Stimulated activated CD8-positive, alpha-beta memory T cell treated with anti-CD3 and anti-CD28 coated beads, Interleukin-4, amount 100 ng/mL, for 1 hour (primary cell): ENCODE measurements at places on chromosomes 4 and X.
A peak's percentile ranks its signal among the peaks of the same experiment; 100 is the strongest.

GRCh38 chr4:134780244-134780643, 578.7 kb upstream of the PABPC4L start:
- no peak for DNase-seq

GRCh38 chr4:1976416-1977352, 32.1 kb downstream of the NELFA start:
- no peak for DNase-seq

DNA sequence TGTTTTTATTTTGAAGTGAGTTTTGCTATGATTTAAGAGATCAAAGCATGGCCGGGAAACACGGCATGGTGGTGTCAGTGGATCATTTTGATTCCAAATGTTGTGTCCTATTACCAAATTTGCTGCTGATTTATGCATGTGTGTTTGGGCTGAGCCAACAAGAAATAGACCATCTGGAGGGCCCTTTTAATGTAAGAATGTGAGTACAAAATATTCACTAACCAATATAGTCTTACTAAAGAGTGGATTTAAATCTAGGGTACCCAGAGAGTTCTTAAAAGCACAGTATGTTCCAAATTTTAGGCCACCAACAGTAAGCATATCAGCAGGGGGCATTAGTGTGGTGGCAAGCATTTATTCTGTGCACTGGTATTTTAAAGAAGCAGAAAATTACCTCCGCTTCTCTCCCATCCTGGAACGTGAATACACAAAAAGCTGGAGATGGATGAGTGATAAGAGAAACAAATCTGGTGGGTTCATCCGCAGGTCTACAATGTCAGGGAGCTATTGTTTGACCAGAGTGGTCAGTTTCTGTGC, 444.4 kb upstream of the IGFBP7 start:
- DNase-seq = no peak

GRCh38 chr4:159175085-159175988, 72.5 kb downstream of the RAPGEF2 start:
- peak; percentile 30 for DNase-seq

DNA sequence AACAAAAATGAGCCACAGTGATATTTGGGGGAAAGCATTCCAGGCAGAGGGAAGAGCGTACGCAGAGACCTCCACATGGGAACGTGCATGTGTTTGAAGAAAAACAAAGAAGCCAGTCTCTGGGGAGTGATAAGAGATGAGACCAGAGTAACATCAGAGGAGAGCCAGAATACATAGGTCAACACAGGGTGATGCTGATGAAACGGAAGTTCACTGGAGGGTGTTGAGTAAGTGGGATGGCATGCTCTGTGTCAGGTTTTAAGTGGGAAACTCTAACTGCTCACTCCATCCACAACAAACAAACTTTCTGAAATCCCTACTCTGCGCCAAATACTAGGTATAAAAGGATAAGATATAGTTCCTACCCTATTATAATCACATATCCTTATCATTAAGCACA, 110.0 kb downstream of the ARHGAP6 start:
- DNase-seq = no peak

DNA sequence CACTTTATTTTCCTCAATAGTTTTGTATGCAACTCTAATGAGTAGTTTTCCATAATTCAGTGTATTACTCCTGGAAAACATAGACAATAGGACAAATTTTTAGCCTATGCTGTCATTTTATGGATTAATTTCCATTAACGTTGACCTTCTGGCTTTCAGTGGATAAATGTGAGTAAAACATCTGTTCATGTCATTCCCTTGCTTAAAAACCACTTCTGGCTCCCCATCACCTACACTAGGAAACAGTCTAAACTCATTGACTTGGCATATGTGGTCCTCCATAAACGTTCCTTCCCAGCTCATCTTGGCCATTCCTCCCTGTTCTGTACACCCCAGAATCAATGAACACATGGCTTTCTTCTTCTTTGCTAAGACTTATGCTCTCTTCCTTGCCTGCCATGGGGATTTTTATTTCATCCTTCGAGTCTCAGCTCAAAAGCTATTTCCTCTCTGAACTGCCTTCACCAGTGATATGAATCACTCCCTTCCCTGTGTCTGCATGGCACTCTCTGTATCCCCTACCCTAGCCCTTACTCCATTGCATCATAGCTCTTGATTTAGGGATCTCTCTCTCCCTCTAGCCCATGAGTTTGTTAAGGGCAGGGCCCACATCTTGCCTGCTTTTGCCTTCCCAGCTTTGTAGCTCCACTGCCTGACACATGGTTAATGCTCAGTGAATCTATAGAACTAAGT, 34.8 kb downstream of the DOCK11 start:
- DNase-seq = no peak

DNA sequence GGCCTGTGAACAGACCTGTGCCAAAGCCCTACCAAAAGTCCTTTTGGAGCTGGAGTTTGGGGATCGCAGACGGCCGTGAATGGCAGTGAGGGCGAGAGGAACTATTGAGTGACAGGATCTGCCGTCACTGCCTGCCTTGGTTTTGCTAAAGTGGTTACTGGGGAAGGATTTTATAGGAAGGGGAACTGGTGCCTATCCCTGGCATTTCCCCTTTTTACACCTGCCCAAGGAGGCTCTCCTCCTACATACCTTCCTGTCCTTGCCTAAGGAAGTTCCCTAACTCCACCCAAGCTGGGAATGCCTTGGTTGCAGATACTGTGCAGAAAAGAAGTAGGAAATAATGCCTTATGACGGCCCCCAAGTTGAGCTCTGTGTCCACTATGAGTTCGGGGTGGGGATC, 14.5 kb downstream of the LONRF3 start:
- no peak for DNase-seq

- DNase-seq = no peak
Observed at GRCh38 chrX:11837437-11837836, 79.4 kb downstream of the MSL3 start.

DNA sequence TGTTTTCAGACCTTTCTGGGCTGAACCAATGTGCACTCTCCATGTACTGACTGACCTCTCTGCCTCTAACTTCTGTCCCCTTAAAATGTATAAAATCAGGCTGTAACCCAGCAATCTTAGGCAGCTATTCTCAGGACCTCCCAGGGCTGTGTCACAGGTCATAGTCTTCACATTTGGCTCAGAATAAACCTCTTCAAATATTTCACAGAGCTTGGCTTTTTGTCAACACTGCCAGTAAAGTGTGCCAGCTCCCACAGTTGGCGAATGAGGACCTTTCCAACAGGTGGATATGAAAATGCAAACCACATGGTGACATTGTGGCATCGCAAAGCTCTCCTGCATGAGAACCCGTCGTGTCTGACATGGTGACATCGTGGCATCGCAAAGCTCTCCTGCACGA, 76.4 kb downstream of the ACOX3 start:
- DNase-seq = no peak

DNA sequence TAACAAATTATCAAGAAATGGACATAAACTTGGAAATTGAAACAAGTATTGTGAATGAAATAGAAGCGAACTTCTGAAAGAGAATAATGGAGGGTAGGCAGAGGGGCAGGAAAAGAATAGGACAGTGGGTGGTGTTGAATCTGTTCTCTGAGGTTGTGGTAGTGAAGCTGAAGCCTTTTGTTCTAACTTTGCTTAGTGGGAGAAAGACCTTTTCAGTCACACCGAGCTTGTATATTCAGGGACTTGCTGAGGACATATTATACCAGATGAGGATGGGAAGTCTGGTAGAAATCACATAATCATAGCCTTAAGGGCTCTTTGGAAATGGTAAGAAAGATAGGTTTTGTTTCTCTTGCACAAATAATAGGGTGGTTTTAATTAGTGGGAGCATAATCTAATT, 115.4 kb upstream of the NDST4 start:
- DNase-seq = no peak

DNA sequence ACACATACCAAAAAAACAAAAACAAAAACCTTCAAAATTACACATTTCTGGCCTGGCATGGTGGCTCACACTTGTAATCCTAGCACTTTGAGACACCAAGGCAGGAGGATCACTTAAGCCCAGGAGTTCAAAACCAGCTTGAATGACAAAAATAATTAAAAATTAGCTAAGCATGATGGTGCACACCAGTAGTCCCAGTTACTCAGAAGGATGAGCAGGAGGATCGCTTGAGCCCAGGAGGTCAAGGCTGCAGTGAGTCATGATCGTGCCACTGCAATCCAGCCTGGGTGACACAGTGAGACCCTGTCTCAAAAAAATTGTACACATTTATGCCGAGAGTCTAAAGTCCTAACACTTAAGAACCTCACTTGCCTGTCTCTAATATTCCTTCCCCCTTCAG, 18.3 kb downstream of the SLC39A8 start:
- no peak for DNase-seq

GRCh38 chr4:14620567-14621141, 381.6 kb upstream of the CPEB2 start:
- no peak for DNase-seq

DNA sequence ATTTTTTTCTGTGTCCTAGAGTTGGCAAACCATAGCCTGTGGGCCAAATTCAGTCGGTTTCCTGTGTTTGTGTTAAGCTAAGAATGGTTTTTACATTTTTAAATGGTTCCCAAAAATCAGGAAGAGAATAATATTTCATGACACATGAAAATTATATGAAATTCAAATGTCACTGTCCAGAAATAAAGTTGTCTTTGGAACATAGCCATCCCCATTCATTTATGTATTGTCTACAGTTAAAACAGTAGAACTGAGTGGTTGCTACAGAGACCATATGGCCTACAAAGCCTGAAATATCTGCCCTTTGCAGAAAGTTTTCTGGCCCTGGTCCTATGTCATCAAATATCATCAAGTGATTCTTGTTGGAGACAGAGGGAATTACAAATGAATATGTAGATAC, 15.5 kb downstream of the FRMPD4 start:
- no peak for DNase-seq

DNA sequence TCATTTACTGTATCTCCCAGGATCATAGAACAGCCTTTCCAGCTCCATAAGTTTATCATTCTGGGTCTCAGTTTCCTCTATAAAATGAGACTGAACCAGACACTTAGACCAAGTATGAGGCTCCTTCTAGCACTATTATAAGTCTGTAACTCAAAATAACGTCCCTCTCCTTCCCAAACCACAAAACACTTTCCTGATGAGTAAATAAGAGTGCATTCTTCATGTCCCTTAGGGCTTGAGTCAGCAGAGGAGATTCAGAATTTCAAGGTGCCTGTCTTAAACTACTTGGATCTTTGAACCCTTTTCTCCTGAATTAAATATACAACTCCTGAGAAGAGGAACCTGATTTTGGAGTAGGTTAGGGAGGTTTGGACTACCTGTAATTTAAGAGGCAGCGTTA, 62.6 kb downstream of the GLRA2 start:
- no peak for DNase-seq

- no peak for DNase-seq
Observed at GRCh38 chrX:136204571-136204970, 46.6 kb downstream of the MAP7D3 start.

- no peak for DNase-seq
Observed at GRCh38 chr4:185502386-185502785, 30.9 kb upstream of the CCDC110 start.

DNA sequence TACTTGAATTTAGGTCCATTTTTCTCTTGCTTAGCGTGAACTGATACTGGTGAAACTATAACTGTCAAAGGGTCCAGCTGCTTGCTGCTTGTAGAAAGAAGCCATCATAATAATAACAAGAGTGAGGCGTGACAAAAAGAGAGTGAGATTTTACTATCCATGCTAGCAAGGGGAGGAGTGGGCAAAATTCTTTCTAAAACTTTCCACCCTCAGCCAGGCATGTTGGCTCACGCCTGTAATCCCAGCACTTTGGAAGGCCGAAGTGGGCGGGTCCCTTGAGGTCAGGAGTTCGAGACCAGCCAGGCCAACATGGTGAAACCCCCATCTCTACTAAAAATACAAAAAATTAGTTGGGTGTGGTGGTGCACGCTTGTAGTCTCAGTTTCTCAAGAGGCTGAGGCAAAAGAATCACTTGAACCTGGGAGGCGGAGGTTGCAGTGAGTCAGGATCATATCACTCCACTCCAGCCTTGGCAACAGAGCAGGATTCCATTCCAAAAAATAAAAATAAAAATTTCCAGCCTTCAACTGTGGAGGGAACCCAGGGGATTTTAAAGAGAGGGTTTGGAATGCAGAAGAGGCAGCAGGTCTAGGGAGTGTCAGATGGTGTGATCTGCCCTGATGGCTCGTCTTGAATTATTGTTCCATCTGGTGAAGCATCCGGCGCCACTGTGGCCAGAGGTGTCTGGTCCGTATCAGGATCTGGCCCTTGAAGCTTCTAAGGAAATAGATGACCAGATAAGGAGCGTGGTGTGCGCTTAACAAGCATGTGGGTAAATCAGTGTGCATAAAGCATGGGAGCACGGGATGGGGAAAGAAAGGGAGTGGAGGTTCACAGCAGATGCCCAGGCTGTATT, 51.8 kb downstream of the LRP2BP start:
- no peak for DNase-seq

DNA sequence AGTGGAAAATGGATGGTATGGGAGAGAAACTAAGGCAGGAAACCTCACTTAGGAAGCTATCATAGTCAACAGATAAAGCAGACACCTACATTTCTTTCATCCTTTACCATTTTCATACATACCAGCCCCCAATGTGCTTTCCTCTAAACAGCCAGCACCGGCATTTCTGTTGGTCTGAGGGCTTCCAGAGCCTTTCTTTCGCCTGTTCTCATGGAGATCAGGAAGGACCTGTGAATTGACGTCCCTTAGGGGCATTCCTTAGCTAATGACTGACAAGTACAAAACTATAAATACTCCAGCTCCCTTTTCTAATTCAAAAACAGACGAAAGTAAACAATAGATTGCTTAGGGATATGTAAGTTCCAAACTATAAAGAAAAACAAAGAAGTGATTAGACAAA, 215.5 kb upstream of the CNKSR2 start:
- no peak for DNase-seq

- no peak for DNase-seq
Observed at GRCh38 chr4:89268679-89269078, 38.9 kb downstream of the GPRIN3 start.

- no peak for DNase-seq
Observed at GRCh38 chr4:77899607-77900006, 37.0 kb downstream of the MRPL1 start.

GRCh38 chr4:130736436-130737185, 1640.7 kb downstream of the C4orf33 start:
- no peak for DNase-seq

- no peak for DNase-seq
Observed at GRCh38 chr4:83285055-83285407, 433 bp upstream of the COQ2 start.

DNA sequence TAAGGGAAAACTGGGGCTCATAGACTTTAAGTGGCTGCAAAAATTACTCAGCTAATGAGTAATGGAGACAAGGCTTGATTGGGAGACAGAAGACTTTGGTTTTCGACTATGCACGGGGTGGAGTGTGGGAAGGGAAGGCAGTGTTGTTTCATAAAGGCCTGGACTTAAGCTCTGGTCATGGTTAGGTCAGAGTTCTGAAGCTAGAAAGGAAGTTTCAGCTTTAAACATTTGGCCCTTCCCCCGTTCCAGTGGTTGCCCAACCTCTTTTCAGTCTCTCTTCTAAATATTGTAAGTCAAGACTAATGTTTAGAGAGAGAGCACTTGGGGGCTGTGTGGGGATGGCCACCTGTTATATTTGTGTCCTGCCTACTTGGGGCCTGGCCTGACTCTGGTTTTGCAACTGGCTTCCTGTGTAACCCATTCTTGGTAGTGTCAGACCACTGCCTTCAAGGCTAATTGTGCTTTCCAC, 21.0 kb downstream of the MSN start:
- DNase-seq = no peak
